ENCODE measurements at places on chromosomes 7 and 10.

- DNase-seq = no peak
These were observed 639.7 kb downstream of the AUTS2 start for GRCh38 chr7:70237831-70238575.

DNA sequence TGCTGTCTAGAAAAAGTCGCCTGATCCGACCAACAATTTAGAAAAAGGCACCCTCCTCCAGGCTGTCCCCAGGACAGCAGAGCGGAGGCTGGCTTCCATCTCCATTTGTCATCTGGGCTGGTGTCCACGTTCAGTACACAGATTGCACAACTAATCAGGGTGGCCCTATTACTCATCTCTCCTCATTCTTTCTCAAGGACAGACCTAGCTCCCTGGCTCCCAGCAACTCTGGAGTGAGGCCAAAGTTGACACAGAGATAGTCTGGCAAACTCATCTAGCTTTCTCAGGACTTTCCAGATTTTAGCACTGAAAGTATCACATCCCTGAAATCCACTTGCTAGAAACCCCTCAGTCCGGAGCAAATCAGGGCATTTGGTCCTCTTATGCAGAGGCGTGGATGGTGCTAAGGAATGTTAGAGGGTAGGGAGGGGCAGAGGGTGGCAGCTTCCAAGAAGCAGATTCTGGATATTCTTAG is 75.1 kb downstream of the DNAH11 start:
- peak; percentile 15 for DNase-seq

DNA sequence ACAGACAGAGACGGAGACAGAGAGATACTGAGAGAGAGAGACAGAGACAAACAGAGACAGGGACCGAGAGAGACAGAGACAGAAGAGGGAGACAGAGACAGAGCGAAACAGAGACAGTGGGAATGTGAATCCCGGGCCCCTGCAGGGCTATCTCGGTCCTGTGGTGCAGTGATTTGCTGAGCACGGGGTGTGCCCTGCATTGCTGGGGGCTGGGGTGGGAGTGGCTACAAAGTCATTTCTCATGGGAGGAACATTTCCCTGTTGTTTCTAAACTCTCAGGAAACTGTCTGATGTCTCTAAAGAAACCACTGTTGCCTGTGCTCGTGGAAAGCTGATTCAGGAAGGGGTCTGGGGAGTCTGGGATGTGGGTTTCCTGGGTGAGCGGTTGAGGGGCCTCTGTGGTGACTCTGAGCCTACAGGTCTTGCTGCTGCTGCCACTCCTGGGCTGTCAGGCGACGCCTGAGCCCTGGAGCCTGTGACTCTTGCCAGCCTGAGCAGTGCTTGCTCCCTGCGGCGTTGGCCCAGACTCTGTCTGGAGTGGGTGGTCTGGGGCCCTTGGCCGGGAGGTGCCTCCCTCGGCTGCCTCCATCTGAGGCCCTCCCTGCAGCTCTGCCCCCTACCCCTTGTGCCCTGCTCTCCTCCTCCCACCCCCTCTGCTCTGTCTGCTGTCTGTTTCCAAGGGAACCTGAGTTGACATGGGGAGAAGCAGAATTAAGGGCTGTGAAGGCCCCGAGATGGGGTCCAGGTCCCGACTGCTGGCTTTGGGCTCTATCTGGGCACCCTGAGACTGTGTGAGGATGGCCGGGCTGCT is 292.0 kb downstream of the WDR37 start:
- no peak for DNase-seq

- DNase-seq = no peak
These were observed 15.1 kb upstream of the ELN start for GRCh38 chr7:74012842-74013249.

GRCh38 chr7:36040679-36041078 is 112.4 kb upstream of the EEPD1 start:
- no peak for DNase-seq

Measured in AG08396 (cell line).